ENCODE measurements at places on chromosomes 1 and 21.

DNA sequence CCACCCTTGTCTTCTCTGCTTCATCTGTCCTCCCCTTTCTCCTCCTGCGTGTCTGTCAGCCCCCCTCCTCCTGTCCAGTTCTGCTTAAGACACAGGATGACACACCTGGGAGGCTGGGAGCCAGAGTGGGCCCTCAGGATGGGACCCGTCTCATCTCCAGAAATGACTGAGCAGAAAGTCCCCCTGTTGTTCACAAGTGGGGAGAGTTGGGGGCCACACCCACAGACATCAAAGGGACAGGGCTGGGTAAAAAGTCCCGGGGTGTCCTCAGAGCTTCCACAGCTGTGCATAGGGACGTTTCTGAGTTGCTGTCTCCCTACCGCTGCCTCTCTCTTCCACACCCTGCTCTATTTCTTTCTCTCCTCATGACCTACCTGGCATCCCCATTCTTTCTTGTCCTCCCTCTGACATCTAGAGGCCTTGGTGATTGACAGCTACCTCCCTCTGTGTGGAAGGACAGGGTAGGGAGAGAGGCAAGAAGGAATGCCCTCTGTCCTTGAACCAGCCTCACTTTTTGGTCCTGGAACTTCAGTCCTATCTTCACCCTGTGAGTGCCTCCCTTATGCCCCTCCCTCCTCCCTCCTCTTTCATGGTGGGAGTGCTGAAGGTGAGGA, 19.5 kb upstream of the SH2D2A start:
- DNase-seq = peak; percentile 37

DNA sequence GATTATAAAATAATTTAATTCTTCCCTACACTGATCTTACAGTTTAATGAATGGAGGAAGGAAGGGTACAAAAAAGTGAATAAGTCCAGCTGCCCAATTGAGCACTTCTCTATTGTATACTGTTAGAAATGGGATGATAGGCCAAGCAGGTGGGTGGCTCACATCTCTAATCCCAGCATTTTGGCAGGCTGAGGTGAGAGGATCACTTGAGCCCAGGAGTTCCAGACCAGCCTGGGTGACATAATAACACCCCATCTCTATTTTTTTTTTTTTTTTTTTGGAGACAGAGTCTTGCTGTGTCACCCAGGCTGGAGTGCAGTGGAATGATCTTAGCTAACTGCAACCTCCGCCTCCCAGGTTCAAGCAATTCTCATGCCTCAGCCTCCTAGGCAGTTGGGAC, 57.5 kb downstream of the ATP2B4 start:
- DNase-seq = no peak

DNA sequence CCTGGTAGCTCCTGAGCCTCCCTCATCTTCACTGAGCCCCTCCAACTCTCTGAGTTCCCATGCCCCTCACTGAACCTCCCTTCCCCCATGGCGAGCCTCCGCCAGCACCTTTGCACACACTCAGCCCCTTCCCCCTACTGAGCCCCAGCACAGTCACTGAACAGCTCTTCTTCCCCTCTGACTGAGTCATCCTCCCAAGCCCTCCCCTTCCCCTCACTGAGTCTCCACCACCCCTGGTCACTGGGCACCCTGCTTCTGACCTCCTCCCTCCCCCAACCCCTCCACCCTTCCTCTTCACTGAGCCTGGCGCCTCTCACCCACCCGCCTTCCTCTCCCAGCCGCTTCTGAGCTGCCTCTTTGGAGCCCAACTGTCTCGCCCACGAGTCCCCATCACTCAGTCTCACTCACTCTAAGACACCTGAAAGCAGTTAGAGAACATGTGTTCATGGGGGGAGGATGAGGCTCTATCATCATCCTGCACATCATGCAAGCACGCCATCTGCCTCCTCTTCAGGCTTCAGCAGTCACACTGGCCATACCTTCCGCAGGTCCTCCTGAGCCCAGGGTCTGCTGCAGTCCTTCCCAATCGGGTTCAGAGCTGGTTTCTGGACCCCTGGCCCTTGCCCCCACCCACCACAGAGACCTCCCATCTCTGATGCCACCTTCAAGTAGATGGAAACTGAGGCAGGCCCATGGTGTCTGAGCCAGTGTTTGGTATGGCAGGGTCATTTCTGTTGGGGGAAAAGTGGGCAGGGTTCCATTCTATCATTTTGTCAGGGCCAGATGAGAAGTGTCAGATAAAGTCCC, 2.0 kb upstream of the TRNP1 start:
- no peak for DNase-seq

DNA sequence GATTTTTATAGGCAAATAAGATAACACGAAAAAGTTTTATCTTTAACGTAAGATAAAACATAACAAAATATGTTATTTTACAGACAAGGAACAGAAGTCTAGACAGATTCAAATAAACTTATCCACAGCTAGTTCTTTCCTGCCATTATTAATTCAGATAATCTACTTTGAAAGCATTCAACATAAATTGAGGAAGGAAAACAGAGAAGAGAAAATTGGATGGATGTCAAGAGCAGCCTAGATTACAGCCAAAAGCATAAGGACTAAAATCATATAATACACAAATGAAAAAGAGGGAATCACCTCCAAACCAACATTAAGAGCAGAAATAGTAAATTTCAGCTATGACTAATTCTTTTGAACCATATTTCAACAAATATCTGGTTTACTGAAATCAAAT, 15.5 kb downstream of the TRIM33 start:
- no peak for DNase-seq

GRCh38 chr1:170562646-170563338, 30.8 kb downstream of the GORAB start:
- DNase-seq = peak; percentile 23

GRCh38 chr1:166089804-166090203, 77.0 kb downstream of the FAM78B start:
- no peak for DNase-seq

DNA sequence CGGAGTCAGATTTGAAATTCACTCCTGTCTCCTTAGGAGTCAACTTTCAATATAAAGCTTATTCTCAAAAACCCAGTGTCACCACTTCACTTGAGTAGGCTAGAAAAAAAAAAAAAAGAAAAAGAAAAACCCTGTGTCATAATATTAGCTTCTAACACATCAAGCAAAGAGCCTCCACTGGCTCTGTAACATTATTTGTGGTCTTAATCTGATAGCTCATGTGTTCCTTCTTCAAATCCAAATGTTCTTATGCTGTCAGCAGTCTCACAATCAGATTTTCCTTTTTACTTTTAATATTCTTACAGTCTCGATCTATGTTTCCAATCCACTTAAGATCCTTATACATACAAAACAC, 26.1 kb upstream of the PSMG1 start:
- no peak for DNase-seq

GRCh38 chr1:53190210-53190611, 6.4 kb upstream of the CPT2 start:
- no peak for DNase-seq

DNA sequence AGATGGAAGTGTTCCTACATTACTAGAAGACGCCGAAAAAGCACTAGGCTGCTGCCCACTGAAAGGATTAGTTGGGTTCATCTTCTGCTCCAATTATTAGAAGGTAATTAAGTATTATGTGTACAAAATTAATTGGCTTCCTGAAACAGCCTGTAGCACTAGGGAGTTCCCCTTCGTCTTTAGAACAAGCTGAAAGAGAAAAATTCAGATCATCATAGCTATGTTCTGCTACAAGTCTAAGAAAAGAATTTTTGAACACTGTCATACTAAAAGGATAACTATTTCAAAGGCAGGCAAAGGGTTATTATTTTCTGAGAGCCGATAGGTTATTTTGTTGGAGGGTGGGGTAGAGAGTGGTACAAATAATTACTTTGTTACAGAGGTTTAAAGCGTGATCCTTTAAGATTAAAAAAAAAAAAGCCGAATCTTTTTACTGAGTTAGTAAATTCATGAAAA, at the start of gene MCM3AP:
TSS of gene MCM3AP (minus strand) at position 406 of the 456 bp plus-strand sequence. CDS start at position 81, 325 bp downstream.
- no peak for DNase-seq

GRCh38 chr1:75908717-75909152, 23.5 kb downstream of the ASB17 start:
- no peak for DNase-seq

- DNase-seq = no peak
These were observed 50.6 kb downstream of the RPS6KA1 start for GRCh38 chr1:26580116-26580515.

GRCh38 chr21:25624511-25624910, 14.5 kb upstream of the JAM2 start:
- DNase-seq = no peak

DNA sequence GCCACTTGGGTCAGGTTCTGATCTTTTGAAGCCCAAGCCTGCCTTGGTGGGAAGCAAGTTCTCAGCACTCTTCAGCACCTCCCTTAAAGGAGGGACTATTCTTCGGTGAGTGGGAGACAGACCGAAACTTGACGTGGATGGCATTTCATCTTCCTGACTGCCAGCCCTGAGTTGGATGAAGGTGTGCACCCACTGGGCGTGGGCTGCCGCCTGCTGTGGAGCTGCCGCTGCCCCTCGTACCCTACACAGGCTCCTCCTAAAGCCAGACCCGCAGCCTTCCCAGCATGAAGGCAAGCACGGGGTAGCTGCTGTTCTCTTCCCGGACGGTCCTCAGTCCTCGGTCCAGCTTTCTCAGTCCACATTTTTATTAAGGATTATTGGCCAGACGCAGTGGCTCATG, 84.2 kb downstream of the SLC66A1 start:
- no peak for DNase-seq

GRCh38 chr1:156586892-156587477, 4.6 kb upstream of the NAXE start:
- no peak for DNase-seq

DNA sequence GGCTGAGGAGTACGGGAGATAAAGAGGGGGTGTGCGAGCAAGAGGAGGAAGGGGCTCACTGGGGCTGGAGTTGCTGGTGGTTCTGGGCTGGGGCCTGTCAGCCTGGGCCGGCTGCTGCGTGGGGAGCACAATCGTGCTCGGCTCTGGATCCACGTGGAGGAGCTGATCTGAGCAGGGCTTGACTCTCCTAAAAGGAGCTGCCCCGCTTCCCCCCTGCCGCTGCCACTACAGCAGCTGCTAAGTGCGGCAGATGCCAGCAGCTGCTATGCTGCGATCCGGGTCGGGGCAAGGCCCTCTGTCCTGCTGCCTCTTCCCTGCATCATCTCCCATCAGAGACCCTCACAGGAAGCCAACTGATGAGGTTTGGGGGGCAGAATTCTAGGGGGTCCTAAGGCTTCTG, 165.9 kb downstream of the PCBP3 start:
- no peak for DNase-seq

DNA sequence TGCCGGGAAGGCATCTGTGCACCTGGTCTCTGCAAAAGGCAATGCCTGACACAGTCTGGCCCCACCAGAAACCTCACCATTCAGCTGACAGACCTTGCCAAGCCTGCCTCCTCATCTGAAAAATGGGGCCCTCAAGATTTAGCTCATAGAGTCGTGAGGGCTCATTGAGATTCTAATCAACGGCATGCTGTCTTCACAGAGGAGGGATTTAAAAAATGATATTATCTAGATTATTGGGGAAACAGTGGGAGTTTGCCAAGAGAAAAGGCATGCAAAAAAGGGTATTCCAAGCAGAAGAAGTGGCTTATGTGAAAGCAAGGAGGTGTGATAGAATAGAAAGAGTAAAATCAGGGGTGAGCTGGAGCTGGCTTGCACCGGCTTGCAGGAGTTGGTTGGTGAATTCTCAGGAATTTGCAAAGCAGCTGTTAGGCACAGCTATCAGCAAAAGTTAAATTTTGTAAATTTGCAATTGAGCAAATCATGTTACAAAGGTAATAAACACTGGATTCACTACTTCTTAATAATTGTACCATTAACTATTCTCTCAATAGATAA, 91.7 kb upstream of the WNT4 start:
- no peak for DNase-seq

- DNase-seq = no peak
These were observed 459.3 kb upstream of the ADAMTS5 start for GRCh38 chr21:27426196-27426595.

DNA sequence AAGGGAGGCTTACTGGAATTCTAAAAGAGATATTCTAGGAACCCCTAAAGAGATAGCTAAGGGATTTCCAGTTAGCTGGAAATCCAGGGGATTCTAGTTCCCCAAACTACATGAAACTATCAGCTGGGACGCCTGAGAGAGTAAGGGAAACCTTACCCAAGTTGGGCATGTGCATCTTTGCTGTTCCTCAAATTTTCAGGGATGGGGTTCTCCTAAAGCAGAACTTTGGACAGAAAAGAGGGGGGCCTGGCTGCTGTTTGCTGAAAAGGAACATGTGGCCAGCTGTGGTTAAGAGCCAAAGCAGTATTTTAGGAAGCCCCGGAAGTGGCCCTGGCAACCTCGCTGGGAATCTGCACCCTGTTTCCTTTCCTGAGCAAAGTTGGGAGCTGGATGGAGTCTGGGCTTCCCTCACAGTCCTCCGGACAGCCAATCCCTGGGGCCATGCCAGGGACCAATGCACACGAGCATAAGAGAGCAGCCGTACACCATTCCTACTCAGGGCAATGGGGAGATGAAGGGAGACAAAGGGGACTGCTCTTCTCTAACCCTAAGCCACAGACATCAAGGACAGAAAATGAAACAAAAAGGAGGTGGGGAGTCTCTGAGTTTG, 154.3 kb downstream of the PLXNA2 start:
- no peak for DNase-seq

DNA sequence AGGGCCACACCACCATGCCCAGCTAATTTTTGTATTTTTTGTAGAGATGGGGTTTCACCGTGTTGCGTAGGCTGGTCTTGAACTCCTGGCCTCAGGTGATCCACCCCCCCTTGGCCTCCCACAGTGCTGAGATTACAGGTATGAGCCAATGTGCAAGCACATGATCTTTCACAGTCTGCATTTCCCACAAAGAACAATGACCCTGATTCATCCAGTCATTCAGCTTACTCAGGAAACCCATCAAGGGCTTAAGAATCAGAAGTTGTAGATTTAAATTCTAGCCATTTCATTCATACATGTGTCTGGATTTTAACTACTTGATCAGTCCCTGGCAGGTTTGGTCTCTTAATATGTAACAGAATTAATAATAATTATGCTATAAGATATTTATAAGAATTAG, 2065.7 kb downstream of the MRPL39 start:
- no peak for DNase-seq

DNA sequence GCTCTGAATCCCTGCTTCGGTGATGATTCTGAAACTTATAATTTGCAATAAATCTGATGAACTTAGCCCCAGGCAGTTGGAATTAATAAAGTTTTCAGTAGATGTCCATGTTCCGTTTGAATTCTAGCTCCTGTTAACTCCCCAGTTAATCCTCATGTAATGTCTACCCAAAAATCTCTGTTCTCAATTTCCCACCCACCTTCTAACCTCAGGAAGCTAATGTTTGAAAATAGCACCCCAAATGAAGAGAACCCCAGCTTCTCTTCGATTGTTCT, 3.6 kb downstream of the MYOG start:
- DNase-seq = no peak

DNA sequence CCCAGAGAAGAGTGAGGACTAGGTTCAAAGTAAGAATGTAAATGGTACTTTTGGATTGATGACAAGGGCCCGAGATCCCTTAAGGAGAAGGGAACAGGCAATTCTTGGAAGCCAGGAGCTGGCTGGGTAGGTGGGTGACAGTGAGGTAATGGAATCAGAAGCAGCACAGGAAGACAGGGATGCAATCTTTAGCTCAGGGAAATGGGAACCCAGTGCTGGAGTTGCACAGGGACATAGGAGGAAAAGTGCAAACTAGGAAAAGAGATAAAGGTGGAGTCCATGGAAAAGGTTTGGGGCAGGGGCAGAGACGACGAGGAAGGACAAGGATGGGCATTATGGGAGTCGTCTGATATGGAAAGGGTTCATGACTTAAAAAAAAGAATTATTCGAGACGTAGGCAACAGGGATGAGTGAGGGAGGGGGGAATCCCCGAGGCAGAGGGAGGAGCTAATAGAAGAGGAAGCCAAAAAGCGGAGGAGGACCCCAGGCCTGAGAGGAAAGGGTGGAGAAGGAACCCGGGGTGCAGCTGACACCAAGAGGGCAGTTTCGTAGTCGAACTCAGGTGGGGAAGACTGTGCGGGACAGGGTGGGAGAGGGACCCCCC, 495 bp downstream of the PI4KB start:
- peak; percentile 67 for DNase-seq
